ENCODE measurements at places on chromosomes 6 and 20.

- DNase-seq = no peak
Measured at GRCh38 chr6:38720295-38720694, 5.2 kb downstream of the DNAH8 start.

GRCh38 chr6:24329022-24329421 lies 28.8 kb downstream of the DCDC2 start:
- DNase-seq = no peak

DNA sequence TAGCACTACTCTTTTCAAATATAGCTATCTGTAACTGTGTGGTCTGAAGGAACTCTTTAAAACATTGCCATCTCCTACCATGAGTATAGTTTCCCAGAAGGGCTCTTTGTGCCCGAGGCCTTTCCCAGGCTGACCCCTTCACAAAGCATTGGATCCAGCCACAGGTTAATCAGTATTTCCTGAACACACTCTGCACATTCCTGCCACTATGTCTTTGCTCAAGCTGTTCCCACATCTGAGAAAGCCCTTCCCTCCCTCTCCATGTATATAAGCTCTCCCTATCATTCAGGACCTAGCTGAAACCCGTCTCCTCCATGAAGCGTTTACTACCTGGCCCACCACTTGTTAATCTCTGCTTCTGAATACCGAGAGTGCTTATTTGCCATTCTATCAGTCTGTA lies 47.8 kb upstream of the PKHD1 start:
- no peak for DNase-seq

DNA sequence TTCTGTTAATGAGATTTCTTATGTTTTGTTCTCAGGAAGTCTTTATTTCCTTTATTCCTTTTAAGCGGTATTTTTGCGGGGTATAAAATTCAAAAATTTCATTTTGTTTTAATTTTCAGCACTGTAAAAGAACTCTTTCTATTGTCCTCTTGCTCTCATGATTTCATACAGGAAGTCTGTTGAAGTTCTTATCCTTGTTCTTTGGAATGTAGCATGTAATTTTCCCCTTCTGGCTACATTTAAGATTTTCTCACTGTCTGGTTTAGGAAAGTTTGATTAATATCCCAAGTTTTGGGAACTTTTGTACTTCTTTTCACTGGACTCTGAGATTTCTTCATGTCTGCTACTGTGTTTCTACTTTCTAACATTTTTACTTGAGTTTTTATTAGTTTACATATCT lies 581.4 kb upstream of the GJE1 start:
- no peak for DNase-seq

- DNase-seq = no peak
Measured at GRCh38 chr6:120632975-120633374, 701.3 kb downstream of the TBC1D32 start.

DNA sequence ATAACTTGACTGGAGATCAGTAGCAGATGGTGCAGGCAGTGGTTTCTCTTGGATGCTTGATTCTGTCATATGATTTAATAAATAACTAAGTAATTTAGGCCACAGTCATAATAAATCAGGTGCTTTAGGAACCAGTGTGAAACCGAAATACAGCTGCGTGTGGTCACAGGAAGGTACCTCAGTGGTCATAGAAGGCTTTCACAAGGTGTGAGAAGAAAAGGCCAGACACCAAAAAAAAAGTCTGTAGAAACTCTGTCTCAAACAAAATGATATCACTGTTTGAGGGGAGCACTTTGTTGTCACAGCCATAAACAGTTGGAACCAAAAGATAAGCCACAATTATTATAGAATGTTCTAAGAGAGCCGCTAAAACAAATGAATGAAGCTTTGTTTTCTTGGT lies 56.5 kb downstream of the ARMC2 start:
- no peak for DNase-seq

- no peak for DNase-seq
Measured at GRCh38 chr6:40881501-40881900, 157.5 kb downstream of the UNC5CL start.

DNA sequence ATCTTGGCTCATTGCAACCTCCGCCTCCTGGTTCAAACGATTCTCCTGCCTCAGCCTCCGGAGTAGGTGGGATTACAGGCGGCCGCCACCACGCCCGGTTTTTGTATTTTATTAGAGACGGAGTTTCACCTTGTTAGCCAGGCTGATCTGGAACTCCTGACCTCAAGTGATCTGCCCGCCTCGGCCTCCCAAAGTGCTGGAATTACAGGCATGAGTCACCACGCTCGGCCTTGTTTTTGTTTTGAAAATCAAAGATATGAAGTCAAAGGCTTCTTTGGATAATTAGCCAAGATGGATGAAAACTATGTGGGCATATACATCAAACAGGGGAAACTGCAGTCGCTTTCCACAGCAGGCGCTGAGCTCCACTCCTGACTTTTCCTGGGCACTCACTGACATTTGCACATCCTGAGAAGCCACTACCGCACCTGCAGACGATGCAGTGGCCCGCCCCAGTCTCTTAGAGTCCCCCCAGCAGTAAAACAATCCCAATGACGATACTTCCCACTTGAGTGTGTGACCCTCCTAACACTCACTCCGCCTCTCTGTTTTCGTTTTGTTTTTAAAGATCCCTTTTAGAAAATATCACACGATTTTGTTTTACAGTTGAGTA lies 44.1 kb downstream of the GJA1 start:
- no peak for DNase-seq

DNA sequence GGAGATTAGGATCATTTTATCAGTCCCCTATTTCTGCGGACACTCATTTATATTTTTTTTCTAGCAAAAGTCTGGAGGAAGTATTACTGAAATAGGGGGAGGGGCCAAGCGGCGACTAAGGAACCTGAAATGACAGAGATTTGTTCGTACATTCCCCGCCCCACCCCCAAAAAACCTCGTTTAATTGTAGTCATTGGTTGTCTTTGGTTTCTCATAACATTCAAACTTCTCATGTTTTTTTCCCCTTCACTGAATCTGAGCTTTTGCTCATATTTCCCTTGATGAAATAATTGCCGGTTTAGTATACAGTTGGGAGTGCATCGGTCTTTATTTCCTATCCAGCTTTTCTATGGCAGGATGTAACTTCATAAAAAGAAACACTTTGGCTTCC lies 768 bp upstream of the FYN start:
- no peak for DNase-seq

DNA sequence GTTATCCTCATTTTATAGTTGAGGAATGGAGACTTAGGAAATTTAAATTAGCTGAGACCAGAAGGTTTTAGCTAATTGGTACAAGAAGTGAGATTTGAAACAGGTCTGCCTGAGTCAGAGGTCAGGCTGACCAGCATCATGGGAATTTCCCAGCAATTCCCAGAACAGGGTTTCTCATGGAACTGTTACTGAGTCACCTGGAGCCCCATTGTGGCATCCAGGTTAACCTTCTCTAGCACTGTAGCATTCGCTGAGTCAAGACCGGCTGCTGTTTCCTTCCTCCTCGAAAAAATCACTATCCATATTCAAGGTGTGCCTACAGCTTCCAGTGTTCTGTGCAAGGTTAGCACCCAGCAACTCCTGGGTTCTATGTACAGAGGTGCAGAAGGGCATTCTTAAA lies 238.0 kb upstream of the MAN1A1 start:
- DNase-seq = no peak

DNA sequence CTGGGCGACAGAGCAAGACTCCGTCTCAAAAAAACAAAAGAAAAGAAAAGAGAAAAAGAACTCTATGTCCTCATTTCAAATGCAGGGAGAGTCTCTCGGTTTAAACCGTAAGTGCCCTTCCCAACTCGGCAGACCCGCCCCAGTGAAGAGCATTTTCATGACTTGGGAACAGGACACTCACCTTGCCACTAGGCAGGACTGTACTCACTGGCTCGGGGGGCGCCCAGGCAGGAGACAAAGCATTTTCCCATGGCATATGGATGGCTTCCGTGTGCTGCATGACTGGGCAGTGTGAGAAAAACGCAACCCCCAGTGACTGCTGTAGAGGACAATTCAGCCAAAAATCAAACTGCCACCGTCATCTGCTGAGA lies 23.7 kb upstream of the MRGBP start:
- DNase-seq = no peak

DNA sequence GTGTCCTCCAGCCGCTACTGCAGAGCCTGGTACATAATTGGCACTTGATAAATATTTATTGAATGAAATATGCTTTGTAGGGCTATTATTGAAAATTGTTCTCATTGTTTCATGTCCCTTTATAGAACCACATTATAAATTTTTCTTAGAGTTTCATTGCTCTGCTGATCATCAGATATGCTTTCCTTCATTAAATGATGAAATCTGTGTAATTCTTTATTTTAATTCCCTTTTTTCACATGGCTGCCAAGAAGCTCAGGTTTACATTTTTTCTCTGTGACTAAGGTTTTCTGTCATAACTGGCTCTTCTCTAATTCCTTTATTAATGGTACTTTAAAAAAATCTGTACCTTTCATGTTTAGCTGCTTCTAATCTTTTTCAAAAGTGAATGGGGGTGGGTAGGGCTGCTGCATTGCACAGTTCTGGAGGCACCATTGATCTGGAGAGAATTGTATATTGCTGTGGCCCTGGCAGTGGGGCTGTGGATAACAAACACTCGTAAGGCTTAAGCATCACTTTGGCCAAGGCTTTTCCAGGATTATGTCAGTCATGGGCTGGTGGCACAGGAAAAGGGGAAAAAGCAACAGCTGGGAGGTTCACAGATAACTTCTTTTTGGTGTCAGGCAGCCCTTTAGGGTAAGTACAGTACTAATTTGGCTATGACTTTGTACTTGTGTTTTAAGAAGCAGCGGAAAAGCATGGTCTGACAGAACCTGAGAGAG lies 43.8 kb downstream of the ARFGEF2 start:
- no peak for DNase-seq

DNA sequence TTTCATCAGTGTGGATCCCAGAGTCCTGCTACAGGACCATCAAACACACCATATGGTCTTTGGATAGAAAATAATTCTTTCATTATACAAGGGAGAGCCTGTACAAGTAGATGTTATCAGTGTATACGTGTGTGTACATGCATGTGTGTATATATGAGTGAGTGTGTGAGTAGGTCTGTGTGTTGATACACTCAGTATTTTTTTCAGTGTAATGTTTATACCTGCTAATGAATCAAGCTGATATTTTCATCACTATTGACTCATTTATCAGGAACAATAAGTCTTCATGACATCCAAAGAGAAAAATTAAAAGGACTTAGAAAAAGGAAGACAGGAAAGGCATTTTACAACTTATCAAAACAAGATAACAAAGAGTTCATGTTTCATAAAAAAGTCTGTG lies 66.5 kb downstream of the EPM2A start:
- no peak for DNase-seq

- DNase-seq = no peak
Measured at GRCh38 chr6:128963561-128963960, 80.6 kb downstream of the LAMA2 start.

DNA sequence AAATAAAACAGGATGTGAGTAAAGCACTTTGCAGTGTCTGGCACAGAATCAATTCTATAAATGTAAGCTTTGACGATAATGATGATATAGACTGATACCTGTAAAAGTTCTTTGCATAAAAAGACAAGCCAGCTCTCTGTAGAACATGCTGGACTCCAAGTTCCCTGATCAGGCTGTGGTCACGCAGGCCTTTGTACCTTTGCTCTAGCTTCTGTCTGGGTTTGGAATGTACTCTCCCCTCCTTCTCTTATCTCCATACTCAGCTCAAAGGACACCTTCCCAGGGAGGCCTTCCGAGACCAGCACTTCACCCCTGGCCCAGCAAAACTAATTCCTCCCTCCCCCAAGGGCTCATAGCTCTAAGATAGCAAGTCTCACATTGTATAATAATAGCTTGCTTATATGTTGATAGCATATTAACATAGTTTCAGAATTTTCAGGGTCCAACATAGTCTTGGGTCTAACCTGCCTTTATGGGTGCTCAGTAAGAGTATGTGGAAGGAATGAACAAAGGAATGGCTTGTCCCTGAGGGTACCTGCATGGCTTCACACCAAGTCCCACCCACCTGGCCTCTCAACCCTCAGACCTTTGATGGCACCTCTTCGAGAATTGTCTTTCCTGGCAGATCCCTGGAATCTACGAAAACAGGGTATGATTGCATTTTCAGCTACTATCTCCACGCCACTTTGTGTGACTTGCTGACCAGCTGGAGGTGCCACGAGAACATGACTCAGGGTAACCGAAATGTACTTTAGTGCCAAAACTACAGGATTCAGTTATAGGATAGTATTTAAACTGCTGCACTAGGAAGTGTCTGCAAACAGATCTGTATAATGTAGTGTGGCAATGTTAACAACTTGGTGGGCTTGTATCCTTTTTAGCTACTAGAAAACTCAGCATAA lies 41.7 kb upstream of the PIM1 start:
- no peak for DNase-seq

DNA sequence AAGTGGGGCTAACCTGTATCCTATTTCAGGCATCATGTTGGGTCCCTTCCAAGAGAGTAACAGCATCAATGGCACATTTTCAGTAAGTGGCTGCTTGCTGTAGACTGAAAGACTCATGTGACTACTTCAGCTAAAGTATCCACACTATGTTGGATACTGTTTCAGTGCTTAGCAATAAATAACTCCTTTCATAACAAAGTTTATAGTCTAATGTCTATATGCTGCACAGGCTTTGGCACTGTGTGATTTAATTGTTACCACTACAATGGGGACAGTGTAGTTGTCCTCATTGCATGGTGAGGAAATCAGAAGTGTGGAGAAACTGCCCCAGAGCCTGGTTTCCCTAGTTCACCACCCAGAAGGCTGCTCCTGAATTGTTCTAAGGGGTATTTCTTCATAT lies 318.0 kb upstream of the PTCHD4 start:
- DNase-seq = no peak

GRCh38 chr6:118285791-118286190 lies 262.3 kb upstream of the PLN start:
- DNase-seq = no peak

- no peak for DNase-seq
Measured at GRCh38 chr20:41411391-41411847, 44.8 kb upstream of the EMILIN3 start.

- DNase-seq = no peak
Measured at GRCh38 chr6:78500299-78501089, 366.9 kb upstream of the IRAK1BP1 start.

Measured in stimulated activated CD4-positive, alpha-beta T cell treated with anti-CD3 and anti-CD28 coated beads, TNF-alpha, amount 100 ng/mL, for 4 hours (primary cell).